ENCODE measurements at places on chromosomes 16 and 17.

GRCh38 chr16:4859190-4859899, 12.1 kb downstream of the UBN1 start:
- no peak for DNase-seq

DNA sequence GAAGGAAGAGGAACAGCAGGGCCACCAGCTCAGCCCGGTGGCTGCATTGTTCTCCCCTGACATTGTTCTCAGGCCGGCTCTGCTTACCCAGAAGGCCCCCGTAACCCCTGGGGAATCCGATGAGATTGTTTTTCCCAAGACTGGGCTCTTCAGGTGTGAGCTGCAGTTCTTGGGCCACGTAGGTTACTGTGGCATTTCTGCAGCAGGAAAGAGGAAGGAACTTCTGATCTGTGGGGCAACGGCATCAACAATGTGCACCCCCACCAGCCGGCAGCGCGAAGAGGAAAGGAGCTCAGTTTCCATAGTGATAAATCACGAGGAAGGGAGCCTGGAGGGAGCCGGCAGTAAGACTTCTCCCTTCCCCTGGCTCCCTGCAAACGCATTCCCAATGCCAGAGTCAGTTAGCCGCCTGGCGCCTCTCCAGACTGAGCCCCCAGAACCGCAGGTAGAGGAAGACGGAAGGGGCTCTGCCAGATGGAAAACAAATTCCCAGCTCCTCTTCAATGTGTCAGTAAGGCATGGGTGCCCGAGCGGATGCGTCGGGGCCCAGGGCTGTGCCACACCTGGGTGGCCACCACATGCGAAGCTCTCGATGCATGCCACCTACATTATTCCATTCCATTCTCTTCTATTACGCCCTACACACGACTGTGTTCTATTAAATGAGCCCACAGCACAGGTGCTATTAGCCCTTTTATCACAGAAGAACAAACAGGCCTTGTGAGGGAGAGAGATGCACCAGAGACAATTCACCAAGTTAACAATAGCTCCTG, 21.5 kb upstream of the PECAM1 start:
- no peak for DNase-seq

- DNase-seq: no peak
These were observed 17.8 kb downstream of the NAGPA start for GRCh38 chr16:5015887-5016286.

GRCh38 chr16:732332-732731, 5.4 kb downstream of the HAGHL start:
- DNase-seq: no peak

- no peak for DNase-seq
These were observed 3.6 kb downstream of the USP31 start for GRCh38 chr16:23145608-23146007.

DNA sequence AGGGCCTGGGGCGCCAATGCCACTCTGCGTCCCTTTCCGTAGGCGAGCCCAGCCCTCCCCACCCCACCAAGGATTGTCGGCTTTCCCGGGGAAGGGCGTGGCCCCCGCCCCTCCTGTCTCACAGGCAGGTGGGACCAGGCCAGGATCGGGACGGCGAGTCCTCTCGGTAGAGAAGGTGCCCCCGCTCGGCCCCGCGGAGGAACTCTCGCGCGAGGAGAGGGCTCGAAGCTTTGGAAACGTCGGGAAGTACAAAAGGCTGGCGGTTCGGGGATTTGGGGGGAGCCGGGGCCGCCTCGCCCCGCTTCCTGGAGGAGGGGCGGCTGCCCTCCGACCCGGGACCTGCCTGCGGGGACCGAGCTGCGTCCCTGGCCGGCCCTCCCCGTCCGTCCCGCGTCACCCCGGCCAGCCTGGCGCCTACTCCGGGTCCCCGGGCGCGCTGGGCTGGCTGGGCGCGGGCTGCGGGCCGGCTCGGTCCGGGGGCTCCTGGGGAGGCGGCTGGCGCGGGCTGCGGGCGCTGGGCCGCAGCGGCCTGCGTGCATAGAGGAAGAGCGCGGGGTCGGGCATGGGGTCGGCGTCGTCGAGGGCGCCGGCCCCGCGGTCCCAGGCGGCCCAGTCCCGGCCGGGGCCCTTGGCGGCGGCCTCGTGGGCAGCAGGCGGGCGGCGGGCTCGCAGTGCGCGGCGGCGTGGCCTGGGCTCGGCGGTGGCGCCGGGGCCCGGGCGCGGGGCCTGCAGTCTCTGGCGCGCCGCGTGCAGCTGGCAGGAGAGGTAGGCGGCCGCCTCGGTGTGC, 12.6 kb upstream of the CLUH start:
- no peak for DNase-seq

GRCh38 chr17:47636273-47637030, 13.3 kb upstream of the KPNB1 start:
- no peak for DNase-seq
